ENCODE measurements at places on chromosomes 4 and X.

- no peak for DNase-seq
Observed at GRCh38 chrX:111100191-111100590, 4.2 kb downstream of the PAK3 start.

DNA sequence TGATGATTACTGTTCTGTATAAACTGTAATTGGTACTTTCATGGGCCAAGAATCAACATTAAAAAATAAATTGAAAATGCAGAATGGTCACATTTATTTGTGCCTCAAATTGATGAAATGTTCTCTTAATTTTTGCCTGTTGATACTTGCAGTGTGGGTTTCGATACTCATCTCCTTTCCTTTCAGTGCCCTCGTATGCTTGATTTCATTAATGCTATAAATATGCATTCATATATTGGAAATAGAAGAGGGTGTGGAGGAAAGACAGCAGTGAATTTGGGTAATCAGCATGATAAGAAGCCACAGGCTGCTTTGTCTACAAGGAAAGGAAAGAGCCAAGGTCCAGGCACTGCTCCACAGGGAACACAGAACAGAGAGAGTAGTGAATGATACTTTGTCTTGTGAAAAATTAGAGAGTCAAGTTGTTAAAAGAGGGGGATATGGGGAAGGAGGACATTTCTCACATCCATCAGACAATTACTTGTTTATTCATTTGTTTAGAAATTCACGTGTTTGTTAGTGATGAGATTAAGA is 1.0 kb upstream of the DDX60 start:
- DNase-seq: peak; percentile 31

- no peak for DNase-seq
Observed at GRCh38 chr4:187782286-187782824, 213.2 kb upstream of the ZFP42 start.

DNA sequence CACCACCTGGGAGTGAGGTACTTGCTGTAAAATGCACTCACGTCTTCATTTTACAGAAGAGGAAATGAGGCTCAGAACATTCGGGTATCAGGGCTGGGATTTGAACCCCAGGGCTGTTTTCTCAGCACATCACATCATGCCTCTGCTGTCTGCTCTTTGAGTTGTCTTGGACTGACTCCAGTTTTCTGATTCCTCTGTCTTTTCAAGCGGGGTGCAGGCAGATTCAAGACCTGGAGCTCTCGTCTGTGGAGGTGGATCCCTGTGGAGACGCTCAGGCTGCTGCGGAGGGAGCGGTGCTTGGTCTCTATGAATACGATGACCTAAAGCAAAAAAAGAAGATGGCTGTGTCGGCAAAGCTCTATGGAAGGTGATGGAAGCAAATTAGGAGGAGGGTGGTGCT is 6.3 kb downstream of the LAP3 start:
- DNase-seq: no peak

DNA sequence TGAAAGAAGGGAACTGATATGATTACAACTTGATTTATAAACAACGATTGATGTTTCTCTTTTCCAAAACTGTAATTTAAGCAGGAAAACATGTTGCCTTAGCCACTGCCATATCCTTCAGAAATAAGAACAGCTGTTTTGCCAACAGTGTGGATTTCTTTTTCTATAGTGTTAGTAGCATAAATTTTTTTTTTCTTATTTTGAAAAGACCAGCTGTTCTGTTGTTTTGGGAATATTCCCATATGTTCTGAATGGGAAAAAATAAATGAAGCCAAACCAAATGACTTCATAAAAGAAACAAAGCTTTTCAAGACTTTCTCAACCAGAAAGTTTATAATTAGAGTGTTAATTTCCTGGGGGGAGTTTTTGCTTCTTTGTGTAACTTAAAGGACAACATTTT is 83.9 kb upstream of the ARHGAP24 start:
- peak; percentile 2 for DNase-seq

DNA sequence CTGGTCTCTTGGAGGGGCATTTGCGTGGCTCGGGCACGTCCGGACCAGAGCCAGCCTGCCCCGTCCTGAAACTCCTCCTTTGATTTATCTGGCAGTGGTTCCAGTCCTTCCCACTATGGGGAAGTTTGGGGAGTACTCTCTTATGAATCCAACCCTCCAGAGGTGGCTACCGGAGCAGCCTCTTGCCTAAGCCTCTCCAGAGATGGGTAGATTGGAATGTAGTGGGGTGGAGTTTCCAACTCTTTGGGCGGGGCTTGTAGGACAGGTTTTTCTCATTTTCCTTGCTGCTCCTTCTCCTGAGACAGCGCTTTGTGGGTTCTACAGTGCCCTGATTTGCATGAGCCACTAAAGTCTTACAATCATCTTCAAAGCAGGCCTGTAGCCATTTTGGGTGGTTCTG is 60.1 kb upstream of the XAGE1B start:
- no peak for DNase-seq

GRCh38 chrX:47992095-47992380 is 11.8 kb downstream of the ZNF182 start:
- no peak for DNase-seq

DNA sequence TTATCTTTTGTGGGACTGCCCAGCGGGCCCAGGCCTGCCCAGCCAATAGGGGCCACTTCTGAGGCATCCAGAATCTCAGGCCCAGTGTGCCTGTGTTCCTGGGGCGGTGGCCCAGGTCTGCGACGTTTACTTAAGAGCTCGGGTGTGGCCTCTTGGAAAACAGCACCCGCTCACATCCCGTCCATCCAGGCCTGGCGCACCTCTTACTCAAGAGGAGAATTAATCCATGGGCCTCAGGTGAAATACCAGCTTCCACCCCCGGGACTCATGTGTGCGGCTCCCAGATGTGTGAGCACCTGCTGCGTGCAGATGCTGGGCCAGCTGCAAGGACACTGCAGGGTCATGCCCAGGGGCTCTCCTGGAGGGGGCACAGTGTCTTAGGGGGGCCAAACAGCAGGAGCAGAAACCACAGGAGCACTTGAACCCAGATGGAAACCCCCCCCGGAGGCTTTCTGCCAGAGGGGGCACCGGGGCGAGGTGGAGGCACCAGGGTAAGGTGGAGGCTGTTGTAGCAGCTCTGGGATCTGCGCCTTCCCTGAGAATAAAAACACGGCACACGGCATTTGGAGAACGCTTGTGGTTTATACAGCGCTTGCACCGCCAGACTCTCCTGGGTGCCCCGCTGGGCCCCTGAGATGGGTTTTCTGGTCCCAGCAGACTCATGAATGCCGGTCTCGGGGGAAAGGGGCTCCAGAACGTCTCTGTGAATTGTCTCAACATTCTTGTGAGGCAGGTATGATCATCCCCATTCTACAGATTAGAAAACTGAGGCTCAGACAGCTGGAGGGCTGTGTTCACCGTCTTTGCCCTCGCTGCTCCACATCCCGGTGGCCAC is 2.8 kb downstream of the PSAPL1 start:
- no peak for DNase-seq

GRCh38 chr4:144627663-144628076 is 18.3 kb upstream of the HHIP start:
- DNase-seq: peak; percentile 96

DNA sequence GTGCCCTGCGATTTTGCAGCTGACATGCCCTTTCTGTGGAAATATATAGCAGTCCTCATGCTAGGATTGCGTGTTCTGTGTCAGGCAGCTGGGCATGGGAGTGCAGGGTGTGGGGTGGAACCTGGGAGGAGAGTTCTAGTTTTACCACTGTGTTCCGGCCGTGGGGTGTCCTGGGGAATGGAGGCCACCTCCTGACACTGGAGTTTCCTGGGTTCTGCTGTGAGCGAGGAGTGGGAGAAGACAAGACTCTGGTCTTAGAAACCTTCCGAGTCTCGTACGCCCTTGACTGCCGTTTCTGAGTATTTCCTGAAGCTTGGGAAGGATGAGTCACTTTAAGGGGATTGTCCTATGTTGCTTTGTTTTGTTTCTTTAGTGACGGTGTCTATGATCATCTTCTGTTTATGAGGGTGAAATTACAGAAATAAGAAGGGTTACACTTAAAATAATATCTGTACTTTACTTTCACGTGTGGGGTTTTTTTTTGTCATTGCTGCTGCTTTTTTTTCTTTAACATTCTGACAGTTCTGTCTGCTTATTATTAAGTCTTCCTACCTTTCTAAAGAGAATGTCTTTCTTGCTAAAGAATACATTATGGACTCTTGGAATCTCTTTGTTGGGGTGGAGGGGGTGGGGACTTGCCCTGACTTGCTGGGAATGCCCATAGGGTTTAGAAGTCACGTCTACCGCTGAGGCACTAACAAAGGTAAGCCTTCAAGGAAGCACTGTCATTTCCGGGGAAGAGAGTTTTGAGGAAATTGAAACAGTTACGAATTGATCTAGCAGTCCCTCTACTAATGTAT is 19.1 kb downstream of the CD99 start:
- peak; percentile 85 for DNase-seq

- peak; percentile 71 for DNase-seq
Observed at GRCh38 chr4:37827030-37827685, 672 bp downstream of the PGM2 start.

- no peak for DNase-seq
Observed at GRCh38 chr4:158726633-158727032, 3.4 kb upstream of the PPID start.

GRCh38 chr4:1794809-1795298 is 1.8 kb downstream of the FGFR3 start:
- DNase-seq: no peak

DNA sequence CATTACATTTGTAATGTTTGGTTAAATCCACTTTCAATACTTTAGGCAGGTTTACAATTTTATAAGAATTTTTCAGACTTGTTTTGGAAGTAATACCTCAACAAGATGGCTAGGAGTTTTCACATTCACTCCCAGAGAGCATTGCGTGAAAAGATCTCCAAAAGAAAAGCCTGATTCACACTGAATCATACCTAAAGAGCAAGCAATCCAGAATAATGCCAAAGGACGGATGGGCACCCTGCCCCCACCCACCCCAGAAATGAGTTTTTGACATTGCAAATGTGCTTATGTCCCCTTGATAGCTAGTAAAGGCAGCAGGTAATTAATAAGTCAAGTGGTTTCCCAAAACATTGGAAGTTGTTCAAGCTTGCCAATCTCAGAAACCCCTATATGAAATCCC is 557.7 kb upstream of the TENM3 start:
- no peak for DNase-seq

- DNase-seq: no peak
Observed at GRCh38 chrX:39152106-39152649, 350.9 kb downstream of the MID1IP1 start.

DNA sequence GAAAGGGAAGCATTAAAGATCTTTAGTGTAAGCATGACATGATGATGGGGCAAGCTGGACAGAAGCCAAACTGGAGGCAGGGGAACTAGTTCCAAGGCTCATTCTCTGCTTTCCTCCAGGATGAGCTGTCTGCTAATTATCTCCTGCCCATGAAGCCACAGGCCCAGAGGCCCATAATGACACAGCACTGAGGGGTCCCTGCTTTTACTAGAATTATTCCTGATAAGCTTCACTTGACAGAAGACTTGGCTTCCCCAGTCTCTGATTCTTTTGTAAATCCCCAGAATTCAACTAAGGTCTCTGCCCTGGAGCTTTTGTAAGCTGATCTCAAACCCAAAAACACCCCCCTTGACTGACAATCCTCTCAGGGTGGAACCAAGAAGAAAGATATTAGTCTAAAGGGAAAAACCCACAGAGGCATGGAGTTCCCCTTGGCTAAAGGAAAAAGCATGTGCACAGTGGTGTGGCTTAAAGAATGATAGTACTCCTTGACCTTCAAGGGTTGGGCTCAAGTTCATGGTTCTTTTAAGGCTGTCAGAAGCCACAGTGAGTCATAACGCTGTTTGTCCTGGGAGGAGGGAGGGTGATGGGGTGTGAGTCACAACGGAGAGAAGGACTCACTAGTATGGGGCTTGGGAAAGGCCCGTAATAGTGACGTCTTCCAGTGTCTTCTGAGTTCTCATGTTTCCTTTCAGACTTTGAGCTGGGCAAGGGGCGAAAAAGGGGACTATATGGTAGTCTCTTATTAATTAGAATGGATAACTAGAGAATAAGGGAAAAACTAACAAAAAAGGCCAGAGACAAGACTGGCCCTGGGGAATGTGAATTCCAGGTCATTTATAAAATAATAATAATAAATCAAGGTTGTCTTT is 146.0 kb upstream of the CPEB2 start:
- DNase-seq: peak; percentile 35

- peak; percentile 87 for DNase-seq
Observed at GRCh38 chr4:159019356-159019755, 83.5 kb upstream of the RAPGEF2 start.

GRCh38 chr4:82613121-82613520 is 51.3 kb upstream of the TMEM150C start:
- DNase-seq: no peak

GRCh38 chr4:183401473-183401872 is 43.0 kb upstream of the CDKN2AIP start:
- DNase-seq: no peak

DNA sequence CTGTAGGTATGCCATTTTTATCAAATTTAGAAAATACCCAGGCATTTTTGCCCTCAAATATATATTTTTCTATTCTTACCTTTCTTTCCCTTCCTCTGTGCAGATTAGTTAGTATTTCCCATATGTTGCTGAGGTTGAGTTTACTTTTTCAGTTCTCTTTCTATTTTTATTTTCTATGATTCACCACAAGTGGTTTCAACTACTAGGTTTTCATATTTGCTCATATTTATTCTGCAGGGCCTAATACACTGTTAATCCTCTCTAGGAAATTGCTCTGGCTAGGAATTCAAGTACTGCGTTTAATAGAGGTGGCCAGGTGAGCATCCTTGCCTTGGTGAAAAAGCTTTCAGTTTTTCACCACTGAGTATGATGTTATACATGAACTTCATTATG is 1535.3 kb upstream of the PCDH10 start:
- DNase-seq: no peak

DNA sequence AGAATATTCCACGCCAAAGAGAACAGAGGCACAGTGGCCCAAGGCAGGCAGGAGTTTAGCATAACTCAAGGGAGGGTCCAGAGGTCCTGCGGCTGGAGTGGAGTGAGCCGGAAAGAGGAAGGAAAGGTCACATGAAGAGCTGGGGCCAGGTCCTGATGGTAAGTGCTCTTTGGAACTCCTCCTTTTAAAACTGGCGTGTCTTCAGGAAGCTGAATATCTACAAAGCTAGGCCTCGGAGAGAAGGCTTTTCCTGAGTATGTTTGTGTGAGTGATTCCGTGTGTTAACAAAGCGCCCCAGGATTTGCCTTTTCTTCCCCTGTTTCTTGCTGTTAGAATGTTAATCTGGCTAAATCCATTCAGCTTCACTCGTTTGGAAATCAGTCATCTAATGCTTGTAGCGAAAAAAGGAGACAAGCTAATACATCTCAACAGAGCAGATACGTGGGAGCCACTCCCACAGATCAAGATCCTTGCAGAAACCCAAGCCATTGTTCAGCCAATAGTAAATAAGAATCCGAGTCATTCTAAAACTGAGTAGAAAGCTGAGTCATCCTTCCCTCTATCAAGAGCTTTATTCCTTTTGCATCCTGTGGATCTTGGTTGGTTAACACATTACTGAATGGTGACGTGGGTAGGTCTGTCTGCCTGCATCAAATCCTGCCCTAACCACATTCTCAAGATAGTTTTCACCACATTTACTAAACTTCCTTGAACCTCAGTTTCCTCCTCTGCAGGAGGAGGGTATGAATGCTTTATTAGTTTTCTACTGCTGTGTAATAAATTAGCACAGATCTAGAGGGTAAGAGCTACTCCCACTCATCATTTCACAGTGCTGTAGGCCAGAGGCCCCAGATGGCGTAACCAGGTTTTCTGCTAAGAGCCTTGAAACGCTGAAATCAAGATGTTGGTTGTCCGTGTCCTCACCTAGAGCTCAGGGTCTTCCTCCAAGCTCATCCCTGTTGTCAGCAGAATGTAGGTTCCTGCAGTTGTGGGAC is 43.2 kb upstream of the RBM47 start:
- DNase-seq: peak; percentile 78

- no peak for DNase-seq
Observed at GRCh38 chr4:879729-880077, 52.4 kb downstream of the GAK start.

Data from endothelial cell of umbilical vein (primary cell).